ENCODE measurements at places on chromosomes 3 and 15.

- DNase-seq: no peak
Measured at GRCh38 chr3:138254216-138254615, 67.1 kb downstream of the ARMC8 start.

GRCh38 chr3:47865192-47865591 is 62.3 kb downstream of the DHX30 start:
- DNase-seq: no peak

DNA sequence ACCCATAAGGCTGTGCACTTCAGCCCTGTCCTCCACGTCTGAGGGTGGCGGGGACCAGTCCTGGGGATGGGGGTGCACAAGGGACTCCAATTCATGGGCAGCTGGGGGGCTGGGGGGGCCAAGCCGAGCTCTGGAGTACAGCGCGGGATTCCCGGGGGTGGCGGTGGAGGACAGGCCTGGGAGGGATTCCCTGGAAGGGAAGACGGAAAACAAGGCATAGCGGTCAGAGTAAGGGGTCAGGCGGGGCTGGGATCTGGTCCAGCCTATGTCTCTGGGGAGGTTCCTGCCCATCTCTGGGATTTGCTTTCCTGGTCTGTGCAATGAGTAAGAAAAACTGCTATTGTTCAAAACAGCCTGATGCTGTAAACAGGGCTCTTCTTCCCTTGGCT is 8.1 kb upstream of the IGDCC3 start:
- peak; percentile 16 for DNase-seq

- DNase-seq: peak; percentile 27
Measured at GRCh38 chr3:69425249-69425648, 39.4 kb upstream of the FRMD4B start.

DNA sequence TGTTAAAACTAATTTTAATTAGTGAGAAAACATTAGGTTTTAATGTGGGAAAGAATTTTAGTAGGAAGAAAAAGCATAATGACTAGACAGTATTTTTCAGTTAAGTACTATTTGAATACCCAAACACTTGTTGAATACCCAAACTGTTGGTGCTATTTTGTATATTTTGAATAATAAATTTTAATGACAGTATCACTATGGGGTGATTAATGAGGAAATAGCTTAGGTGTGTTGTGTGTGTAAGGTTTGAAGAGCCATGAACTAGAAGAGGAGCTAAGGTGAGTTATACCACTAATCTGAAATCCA is 4.7 kb upstream of the EBLN2 start:
- no peak for DNase-seq

DNA sequence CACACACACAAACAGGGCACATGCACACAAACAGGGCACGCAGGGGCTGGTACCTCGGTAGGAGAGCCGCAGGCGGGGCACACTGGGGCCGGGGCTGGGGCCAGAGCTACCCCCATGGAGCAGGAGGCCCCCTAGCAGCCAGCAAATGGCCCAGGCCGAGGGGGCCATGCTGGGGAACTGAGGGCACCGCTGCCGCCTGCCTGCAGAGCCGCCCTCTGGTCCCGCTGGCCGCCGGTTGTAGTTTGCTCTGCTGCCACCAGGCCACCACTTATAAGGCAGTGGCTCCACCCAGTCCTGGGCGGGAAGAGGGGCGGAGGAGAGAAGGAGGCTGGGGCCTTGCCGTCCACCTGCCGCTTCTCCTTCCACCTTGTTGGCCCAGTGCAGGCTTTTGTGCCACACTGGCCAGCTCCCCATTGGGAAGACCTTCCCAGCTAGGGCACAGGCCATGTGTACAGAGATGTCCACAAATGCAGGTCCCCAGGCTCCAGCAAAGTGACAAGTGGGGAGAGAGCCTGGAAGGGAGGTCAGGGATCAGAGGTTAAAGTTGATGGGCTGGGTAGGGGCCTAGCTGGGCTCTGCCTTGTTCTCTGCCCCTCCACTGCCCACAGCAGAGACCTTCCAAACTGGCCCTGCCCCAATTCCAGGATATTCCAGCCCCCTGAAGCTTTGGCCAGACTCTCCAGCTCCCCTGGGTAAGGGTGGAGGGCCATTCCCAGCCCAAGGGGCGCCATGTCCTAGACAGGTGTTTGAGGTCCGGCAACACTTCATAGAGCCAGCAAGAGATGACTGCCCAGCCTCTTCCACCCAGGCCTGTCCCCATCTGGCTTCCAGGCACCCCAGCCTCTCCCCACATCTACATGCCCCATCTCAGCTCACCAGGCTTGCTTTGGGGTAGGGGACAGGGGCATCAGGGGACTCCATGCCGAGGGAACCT is at the start of gene SEMA3G:
Gene SEMA3G, minus strand, starts transcription at position 244 of the 934 bp plus-strand sequence. Its CDS starts 76 bp downstream, at position 168.
- DNase-seq: peak; percentile 53

GRCh38 chr15:58510715-58511598 is 79.2 kb downstream of the LIPC start:
- DNase-seq: no peak

All from mucosa of gallbladder (tissue), 1 donor.